Left cardiac atrium (tissue), 4 donors: ENCODE measurements at places on chromosomes 1 and 21. TPM values are rescaled to one million over a fixed set of nuclear protein-coding genes. Genes with fewer than 3 reads are reported as not detected.
A peak's percentile ranks its signal among the peaks of the same experiment; 100 is the strongest.

- DNase-seq, result no peak
Observed at GRCh38 chr1:63042278-63042677, 258.3 kb downstream of the ATG4C start.

DNA sequence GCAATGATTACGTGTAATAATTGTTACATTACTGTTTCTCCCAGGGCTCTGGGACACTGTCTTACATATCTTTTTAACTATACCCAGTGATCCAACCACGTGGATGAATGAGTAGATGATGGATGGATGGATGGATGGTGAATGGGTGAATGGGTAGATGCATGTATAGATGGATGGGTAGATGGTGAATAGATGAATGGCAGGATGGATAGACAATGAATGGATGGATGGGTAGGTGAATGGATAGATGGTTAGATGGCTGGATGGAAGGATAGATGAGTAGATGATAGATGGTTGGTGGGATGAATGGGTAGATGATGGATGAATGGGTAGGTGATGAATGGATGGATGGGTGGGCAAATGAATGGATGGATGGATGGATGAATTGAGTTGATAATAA lies 135.9 kb downstream of the HUNK start:
- no peak for DNase-seq

DNA sequence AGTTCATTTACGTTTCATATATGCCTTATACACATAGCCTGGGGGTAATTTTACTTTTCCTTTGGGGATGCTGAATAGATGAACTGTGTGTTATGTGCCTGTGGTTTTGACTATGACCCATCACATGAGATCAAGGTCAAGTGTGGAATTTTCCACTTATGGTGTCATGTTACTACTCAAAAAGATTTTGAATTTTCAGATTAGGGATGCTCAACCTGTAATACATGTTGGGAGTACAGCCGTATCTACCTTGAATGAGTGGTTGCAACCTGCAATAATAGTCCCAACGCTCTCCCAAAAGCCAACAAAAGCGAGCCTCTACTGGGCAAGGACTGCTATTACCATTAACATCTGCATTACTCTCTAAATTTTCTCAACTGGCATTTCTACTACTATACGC lies 68.5 kb upstream of the SDC3 start:
- DNase-seq, result no peak

GRCh38 chr1:84347271-84347931 lies 45.9 kb downstream of the SAMD13 start:
- no peak for DNase-seq

- DNase-seq, result no peak
Observed at GRCh38 chr1:54268762-54269297, 68.9 kb downstream of the MRPL37 start.

DNA sequence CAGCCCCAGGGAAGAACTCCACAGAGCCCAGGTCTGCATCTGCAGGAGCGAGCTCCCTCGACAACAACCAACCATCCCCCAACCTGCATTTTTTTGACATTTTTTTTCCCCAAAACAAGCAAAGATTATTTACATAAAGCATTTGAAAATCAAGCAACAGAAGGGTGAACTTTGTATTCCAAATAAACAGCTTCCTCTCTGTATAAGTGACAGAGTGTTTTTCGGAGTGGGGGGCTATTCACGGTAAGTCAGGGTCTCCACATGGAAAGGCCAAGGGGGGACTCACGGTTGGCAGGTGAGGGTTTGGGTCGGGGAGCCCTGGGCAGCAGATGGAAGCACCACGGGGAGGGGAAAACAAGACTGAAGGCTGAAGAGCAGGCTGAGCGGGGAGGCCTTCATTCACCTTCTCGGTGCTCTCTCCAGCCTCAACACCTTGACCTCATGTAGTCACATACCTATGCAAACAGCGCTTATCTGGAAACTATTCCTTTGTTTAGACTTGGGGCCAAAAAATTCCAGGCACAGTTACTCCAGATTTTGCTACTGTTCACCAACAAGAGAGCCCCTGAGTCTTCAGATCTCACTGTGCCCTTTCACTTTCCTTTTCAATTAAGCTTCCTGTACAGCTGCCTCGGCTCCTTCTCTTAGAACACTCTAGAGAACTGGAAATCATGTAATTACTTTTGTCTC lies 27.6 kb downstream of the C2CD2 start:
- DNase-seq, result no peak

DNA sequence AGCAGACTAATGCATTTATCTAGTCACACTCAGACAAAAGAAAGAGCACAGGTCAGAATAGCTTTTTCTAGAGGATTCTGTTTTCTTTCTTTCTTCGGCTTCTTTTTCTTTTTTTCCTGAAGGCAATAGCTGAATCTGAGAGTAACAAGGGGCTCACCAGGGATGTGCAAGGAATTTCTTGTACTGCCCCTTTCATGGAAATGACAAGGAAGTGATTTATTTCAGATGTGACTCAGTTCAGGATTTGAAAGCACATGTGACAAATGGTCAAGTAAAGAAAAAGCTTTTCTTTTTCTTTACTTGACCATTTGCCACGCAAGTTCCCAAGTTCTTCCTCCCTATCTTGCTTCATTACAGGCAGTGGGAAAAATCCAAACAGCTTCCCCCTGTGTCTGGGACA lies 202.0 kb downstream of the GABPA start:
- DNase-seq, result no peak

- no peak for DNase-seq
Observed at GRCh38 chr1:74429580-74429979, 82.8 kb downstream of the LRRC53 start.

DNA sequence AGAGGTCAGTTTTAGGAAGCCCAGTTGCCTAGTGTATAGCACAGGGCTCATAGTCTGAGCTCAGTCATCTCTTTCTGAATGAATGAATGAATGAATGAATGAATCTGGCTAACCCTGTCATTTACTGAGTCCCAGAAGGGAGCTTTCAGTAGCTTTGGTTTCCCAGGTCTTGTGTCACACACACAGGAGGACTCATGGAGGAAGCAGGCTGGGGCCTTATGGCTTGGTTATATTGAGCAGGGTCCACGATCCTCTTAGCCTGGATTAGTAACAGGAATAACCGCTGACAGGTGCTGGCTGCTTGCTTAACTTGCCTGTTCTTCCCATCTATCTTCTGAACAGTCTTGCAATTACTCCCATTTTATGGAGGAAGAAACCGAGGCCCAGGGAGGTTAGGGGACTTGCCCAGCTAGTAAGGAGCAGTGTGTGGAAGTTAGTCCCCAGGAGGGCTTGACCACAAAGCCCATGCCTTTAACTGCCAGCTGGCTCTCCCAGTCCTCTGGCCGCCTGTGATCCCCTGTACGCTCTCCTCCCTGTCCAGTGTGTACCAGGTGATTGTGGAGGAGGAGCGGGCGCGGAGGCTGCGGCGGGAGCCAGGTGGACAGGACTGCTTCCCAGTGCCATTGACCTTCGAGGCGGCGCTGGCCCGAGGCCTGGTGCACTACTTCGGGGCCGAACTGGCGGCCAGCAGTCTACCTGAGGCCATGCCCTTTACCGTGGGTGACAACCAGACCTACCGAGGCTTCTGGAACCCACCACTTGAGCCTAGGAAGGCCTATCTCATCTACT lies 46.0 kb downstream of the PTPRU start:
- no peak for DNase-seq

GRCh38 chr1:41529621-41530395 lies 45.3 kb upstream of the EDN2 start:
- no peak for DNase-seq

- DNase-seq, result no peak
Observed at GRCh38 chr1:44634606-44635189, 39.6 kb downstream of the TMEM53 start.

DNA sequence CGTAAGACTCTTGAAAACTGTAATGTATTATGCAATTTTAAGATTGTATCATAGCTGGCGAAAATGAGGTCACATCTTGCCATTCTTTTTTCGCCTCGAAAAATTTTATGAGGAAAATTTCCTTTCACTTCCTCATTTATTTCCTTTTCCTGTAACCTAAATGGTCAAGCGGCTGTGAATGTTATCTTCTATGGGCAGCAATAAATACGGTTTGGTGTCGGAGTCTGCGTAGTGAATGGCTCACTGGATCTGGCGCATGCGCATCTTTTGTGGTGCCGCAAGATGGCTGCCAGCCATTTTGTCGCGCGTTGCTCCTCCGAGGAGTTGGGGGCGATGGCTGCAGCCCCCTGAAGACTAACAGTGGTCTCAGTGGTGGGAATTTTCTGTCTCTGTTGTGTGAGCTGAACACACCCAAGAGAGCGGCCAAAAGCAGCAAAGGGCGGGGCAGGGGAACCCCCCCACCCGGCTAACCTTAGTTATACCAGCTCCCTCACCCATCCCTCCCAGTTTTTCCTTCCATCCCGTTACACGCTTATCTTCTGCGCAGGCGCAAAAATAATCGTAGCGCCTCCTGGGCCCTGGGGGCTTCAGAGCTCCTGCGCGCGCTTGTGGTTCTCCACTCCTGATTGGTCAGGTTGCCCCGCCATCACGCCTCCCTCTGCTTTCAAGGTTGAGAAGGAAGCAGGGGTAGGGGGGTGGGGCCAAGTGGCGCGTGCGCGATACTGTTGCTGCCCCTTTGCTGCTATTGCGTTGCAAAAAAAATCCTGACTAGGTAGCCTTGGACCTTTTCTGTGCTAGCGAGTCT lies at the start of gene RPRD2:
TSS of gene RPRD2 (plus strand) at position 722 of the 805 bp plus-strand sequence. CDS start 568 bp downstream, outside the sequence.
- peak; percentile 100 for DNase-seq

DNA sequence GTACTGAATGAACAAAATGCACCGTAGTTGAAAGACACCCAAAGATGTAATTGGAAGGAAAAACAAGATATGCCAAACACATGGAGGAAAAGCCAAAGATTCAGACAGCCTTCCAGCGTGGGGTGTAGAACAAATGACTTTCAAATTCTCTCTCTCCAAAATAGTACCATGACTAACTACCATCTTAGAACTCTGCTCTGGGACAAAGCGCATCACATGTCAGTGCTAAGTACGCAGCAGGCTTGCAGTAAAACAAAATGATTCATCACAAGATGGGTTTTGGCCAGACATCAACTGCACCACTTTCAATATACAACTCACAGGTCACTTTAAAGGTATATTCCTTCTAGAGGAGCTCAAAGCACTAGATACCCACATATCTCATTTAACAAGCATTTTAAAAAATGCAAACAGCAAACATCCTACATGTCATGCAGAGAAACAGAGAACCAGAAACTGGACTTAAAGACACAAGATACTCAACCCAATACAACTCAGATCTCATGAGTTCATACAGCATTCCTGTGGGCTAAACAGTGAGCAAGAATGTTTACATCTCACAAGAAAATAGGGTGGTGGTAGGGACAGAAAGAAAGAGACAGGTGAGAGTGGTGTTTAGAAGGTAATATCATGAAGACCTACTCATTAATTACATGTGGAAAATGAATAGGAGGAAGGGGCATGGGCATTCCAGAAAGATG lies 75.7 kb downstream of the BCAR3 start:
- DNase-seq, result no peak

The TRIM58 gene
- total RNA-seq, result 0.60 TPM

The PTPN22 gene
- total RNA-seq, result 1.0 TPM
